ENCODE measurements at places on chromosomes 3 and 15.

DNA sequence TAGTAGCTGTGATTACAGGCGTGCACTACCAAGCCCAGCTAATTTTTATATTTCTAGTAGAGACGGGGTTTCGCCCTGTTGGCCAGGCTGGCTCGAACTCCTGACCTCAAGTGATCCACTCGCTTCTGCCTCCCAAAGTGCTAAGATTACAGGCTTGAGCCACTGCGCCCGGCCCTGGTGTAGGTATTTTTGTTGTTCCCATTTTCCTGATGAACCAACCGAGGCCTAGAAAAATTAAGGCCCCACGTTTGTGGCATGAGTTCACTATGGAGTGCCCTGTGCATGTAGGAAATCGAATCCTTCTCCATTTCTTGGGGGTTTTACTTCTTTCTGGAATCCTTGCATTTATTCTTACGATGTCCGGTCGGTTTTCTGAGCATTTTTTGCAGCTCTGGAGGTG, 14.3 kb upstream of the TATDN2 start:
- no peak for DNase-seq

- DNase-seq: no peak
Observed at GRCh38 chr3:63441262-63441661, 163.2 kb downstream of the SYNPR start.

- DNase-seq: no peak
Observed at GRCh38 chr3:187833375-187833774, 88.1 kb upstream of the BCL6 start.

GRCh38 chr3:88219138-88219792, 69.5 kb downstream of the C3orf38 start:
- DNase-seq: peak; percentile 51

DNA sequence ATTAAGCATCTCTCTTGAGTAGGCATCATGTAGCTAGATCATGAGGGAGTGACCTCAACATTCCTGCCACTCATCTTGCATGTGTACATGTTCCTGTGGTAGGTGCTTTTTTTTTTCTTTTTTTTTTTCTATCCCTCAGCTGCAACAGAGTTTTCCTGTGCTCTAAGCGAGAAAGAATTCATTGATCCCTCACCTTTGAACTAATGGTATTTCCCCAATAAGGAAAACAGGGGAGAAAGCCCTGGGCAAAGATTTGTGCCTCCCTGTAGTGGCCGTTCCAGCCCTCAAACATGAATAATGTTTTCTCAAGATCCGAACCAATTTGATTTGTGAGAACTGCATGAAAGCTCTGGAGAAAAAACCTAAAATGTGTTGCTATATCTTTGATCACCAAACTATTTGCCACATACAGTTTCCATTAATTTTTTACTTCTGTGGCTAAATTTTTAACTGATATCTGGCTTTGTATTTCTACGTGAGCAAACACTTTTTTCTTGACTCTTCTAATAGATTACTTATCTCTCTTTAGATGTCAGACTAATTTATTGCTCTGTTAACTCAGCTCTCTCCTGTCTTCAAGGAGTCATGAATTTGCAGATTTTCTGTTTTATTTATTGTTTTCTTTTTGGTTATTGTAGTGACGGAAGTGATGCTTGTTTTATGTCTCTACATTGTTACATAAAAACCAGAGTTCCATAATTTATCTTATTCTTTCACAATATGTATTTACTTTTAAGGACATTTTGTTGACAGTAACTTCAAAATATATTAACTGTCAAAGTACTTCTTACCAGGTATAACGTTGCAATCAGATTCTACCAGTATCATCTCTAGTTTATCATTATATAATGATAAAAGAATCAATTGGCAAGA, 1396.5 kb downstream of the OTOL1 start:
- DNase-seq: no peak

DNA sequence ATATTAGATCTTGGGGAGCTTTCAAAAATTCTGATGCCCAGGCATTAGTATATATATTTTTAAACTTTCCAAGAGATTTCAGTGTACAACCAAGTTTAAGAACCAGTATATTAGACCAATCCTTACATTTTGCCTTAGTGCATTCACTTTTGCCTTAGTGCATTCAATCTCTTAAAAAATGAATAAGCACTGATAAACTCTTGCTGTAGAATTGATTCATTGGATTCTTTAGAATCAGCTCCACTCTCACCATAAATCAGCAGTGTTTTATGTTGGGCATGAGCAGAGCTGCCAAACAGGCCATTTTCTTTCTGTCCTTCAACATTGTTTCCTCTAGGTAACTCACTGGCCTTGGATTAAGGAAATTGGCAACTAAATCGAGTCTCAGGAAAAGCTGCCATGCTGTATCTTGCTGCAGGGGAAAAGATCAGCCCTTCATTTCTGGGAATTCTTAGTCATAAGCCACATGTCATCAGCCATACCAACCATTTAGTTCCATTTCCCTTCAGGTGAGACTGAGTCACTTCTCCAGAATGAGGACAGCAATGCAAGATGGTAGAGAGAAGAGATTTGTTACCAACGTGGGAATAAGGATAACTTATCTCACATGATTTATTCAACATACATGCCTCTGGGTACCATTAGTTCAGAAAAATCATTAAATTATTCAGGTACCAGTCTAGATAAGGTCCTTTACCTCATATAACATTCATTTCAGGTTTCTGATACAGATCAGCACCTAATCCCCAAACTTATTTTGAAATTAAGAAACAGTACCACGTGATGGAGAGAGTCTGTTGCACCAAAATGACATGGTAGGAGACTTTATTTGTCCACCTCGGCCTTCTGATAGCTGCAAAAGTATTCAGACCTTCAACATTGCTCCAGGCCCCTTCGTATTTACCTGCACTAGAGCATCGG, 192.5 kb downstream of the P3H2 start:
- DNase-seq: no peak

GRCh38 chr15:63436872-63437375, 55.3 kb upstream of the CA12 start:
- DNase-seq: peak; percentile 91

GRCh38 chr3:102017784-102018183, 168.5 kb downstream of the NFKBIZ start:
- DNase-seq: no peak

- no peak for DNase-seq
Observed at GRCh38 chr3:71243229-71243628, 340.3 kb downstream of the FOXP1 start.

DNA sequence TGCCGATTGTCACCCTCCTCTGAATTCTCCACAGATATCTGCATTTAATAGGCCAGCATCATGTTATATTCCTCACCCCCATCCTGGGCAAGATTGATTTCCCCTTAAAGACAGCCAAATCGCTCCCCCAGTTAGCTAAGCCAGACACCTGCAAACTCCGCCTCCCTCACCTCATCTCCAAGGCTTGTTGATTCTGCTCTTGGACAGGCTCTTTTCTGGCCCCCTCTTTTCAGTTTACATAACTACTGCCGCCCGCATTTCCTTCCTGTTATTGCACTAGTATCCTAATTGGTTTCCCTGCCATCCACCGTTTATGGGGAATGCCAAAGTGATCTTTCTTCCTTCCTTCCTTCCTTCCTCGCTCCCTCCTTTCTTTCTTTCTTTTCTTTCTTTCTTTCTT, 214.7 kb upstream of the MRPL3 start:
- no peak for DNase-seq

DNA sequence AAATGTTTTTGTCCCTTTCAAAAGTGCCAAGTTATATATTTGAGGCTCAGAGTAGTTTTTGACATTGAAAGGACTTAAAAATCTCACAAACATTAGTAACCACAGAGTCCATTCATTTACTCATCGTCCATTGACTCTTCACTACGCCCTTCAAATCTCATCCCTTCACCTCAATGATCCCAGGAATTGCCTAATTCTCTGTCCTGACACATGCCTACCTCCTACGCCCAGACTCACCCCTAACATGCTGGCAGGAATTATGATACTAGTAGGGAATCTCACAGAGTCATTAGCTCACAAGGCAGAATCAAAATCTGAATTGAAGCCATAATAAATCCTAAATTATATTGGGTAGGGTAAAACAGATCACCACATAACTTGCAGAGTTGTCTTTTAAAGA, 410.1 kb downstream of the RAP2B start:
- no peak for DNase-seq

GRCh38 chr3:116001151-116001621, 377.9 kb downstream of the GAP43 start:
- no peak for DNase-seq

- DNase-seq: no peak
Observed at GRCh38 chr3:183833516-183833915, 8.1 kb upstream of the MAP6D1 start.

GRCh38 chr3:82410366-82410765, 648.9 kb upstream of the GBE1 start:
- DNase-seq: peak; percentile 25

GRCh38 chr3:71247221-71247957, 336.1 kb downstream of the FOXP1 start:
- peak; percentile 20 for DNase-seq

GRCh38 chr15:77126529-77127326, 55.8 kb upstream of the TSPAN3 start:
- no peak for DNase-seq

All from NCI-H2081 (cell line).